ENCODE measurements at places on chromosomes 11 and 22. TPM values are rescaled to one million over a fixed set of nuclear protein-coding genes. Genes with fewer than 3 reads are reported as not detected.

DNA sequence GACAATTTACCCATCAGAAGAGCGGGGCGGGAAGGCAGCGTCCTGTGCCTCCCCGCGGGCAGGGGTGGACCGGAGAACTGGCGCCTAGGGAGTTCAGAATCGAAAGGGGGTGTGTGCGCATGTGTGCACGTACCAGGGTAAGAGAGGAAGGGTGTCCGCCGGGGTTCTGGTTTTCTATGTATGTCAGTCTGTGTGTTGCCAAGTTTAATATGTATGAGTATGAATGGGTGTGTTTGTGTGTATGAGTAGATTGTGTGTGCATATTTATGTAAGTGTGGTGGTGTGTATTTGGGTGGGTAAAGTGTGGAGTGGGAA is 2.0 kb downstream of the KCNC1 start:
- DNase-seq: no peak

- peak; percentile 57 for DNase-seq
Measured at GRCh38 chr11:67024410-67024809, 1.5 kb downstream of the SYT12 start.

- no peak for DNase-seq
Measured at GRCh38 chr22:39381009-39381755, 18.4 kb upstream of the TAB1 start.

GRCh38 chr11:112294688-112295340 is 34.2 kb upstream of the PLET1 start:
- DNase-seq: peak; percentile 35

GRCh38 chr11:66285250-66285947 is 3.5 kb downstream of the YIF1A start:
- DNase-seq: no peak

- no peak for DNase-seq
Measured at GRCh38 chr11:5992150-5992549, 5.4 kb upstream of the OR52L1 start.

Gene IGF2
- total RNA-seq: 31.5 TPM

Gene CARD18
- not detected for total RNA-seq

Gene PRDM11
- 6.7 TPM for total RNA-seq
